ENCODE measurements at places on chromosomes 5 and 9.

DNA sequence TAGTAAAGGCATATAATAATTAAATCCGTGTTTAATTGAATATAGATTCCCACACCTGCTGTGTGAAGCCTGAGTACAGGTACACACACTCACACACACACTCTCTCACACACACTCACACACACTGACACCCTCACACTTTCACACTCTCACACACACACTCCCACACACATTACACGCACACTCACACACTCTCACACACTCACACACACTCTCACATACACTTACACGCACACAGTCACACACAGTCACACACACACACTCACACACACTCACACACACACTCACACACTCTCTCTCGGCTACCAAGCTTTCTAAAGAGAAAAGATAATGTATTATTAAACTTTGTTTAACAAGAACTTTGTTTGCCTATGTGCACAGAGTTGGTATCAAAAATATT is 195.1 kb upstream of the CTNND2 start:
- no peak for DNase-seq

DNA sequence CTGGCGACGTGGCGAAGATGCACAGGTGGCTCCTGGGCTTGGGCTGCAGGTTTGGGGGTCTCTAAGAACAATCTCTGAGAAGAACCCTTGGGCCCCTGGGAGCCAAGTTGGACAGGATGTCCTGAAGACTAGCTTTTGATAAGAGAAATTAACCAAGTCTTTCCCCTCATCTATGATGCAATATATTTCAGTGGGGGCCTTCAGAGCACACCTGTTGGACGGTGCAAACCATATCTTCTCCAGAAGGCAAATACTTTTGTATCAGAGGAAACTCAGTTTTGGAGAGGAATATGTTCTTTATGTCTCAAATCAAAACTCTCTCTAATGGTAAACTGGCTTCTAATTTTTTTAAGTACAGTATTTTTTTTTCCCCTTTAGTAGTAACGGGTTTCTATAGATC is 28.6 kb downstream of the OTULIN start:
- DNase-seq, result no peak

- DNase-seq, result no peak
These were observed 3.5 kb upstream of the NEK6 start for GRCh38 chr9:124254261-124254682.

GRCh38 chr9:101201630-101202029 is 173.1 kb downstream of the PLPPR1 start:
- DNase-seq, result no peak

GRCh38 chr5:35811108-35811741 is 45.5 kb upstream of the IL7R start:
- DNase-seq, result no peak

GRCh38 chr5:162485666-162486292 is 418.2 kb downstream of the GABRG2 start:
- DNase-seq, result no peak

Data from SW 1271 (cell line).